ENCODE measurements at places on chromosomes 7 and 10. TPM values are rescaled to one million over a fixed set of nuclear protein-coding genes. Genes with fewer than 3 reads are reported as not detected.

DNA sequence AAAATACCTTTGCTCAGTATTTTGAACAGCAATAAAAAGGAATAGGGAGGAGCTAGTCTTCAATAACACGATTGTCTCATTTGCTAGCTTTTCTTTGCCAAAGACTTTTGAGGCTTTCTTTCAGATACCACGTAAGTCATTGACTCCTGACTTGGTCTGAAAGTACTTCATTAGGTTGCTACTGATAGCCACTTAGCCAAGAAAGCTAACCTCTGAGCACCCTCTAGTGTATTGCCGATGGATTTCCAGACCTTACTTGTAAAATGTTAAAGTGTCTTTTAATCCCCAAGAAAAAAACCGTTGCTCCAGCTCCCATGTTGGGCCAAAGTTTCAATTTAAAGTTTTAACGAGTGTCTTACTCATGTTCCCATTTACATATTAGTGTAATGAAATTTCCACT lies 63.4 kb upstream of the STRIP2 start:
- DNase-seq: no peak

DNA sequence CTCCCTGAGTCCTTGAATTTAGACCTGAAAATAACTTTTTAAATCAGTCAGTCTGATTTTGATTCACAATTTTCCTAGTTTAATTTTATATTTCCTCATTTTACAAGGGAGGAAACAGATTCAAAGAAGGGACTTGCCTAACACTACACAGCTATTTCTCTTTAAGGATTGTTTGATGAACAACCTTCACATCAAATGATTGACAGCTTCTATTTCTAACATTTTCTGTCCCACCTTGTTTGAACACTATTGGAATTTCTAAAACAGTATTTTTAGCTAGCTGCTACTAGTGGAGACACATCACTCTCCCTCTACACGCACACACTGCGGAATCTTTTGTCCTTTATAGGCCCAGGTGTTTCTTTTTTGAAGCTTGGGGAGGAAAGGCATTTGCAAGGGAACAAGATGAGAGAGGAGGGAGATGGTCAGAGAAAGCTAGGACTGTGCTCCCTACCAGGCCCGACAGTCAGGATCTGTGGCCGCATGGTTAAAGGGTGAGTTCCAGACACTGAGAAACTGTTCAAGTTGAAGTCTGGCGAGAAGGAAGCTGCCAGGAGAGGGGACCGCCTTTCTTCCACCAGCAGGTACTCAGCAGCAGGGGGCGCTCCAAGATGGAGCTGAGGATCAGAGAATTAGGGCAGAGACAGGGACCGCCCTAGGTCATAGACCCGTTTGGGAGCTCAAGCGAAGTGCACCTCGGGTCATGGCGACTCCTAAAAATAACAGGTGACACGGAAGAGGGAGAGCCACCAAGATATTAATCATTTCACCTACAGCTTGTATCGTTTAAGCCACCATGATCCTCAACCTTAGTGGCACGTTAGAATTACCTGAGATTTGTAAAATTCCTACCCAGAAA lies 49.7 kb downstream of the DNAJC12 start:
- DNase-seq: no peak

ANKIB1 gene
- 20.9 TPM for total RNA-seq

TUBB8 gene
- 0.29 TPM for total RNA-seq

HHEX gene
- 4.5 TPM for total RNA-seq

HTR5A gene
- total RNA-seq: not detected
